ENCODE measurements at places on chromosomes 2 and 18.

DNA sequence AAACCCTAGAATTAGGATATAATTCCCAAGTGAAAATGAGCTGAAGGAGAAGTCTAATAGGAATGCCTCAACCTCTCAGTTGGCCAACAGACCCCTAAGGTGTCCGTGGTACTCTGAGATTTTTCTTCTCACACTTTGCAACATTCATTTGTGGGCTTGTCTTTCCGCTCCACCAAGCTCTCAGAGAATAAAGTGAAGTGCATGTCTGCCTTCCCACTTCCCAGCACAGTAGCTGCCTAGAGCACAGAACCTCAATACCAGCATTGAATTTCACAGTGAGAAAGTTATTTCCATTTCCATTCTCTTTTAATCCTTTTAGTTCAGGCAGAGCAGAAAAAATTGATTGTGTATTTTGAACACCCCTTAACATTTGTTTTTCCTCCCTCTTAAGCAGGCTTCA is 451.8 kb downstream of the TGIF1 start:
- no peak for DNase-seq

DNA sequence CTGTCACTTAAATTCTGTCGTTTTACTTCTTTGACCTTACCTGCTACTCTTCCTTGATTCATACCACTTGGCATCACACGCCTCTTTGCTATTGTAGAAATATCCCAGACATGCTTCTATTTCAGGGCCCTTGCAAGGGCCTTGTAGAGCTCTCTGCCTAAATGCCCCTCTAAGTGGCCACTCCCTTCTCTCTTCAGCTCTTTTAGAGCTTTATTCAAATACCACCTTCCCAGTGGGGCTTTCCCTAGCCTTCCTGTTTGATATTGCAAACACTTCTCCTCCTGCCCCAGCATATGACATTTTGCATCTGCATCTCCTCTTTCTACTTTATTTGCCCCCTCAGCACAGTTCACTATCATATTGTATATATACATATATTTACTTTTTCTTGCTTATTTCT is 54.0 kb downstream of the PELI1 start:
- no peak for DNase-seq

DNA sequence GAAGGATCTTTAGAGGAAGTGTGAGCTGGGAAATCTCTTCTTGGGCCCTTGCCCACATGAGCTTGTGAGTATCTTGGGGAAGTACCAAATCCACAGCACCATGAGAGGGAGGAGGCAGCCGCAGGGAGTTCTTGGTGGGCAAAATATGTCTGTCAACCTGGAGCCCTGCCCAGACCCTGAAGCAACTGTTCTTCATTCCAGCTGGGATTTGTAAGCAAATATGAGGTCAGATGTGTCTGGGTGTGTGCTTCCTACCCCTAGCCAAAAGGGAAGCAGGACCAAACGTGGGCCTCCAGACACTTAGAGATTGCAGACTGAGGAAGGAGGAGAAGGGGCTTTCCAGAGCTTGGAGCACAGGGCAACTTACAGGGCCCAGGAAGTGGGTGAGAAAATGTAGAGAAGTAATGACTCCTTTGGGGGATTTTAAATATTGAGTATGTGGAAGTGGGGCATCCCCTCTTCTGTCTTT is 41.9 kb downstream of the TMEM247 start:
- no peak for DNase-seq

DNA sequence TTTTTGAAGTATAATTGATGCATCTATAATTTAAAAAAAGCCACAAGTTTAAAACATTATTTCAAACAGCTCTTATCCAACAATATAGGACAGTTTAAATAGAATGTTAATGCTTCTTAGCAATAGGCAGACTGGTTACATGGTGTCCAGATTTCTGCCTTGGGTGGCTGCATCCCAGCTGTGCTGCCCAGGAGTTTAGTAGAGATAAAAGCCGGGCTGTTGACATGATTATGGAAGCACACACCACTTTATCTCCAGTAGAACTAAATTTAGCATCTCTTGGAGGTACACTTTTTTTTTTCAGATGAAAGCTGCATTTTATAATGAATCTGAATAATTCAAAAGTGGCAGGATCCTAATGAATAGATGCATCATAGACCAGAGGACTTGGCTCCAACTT is 309.7 kb downstream of the PLCL1 start:
- DNase-seq, result no peak
